NCI-H1417 treated with DMSO at 0.1 percent for 48 hours (cell line): ENCODE measurements at places on chromosomes 5 and 9.

DNA sequence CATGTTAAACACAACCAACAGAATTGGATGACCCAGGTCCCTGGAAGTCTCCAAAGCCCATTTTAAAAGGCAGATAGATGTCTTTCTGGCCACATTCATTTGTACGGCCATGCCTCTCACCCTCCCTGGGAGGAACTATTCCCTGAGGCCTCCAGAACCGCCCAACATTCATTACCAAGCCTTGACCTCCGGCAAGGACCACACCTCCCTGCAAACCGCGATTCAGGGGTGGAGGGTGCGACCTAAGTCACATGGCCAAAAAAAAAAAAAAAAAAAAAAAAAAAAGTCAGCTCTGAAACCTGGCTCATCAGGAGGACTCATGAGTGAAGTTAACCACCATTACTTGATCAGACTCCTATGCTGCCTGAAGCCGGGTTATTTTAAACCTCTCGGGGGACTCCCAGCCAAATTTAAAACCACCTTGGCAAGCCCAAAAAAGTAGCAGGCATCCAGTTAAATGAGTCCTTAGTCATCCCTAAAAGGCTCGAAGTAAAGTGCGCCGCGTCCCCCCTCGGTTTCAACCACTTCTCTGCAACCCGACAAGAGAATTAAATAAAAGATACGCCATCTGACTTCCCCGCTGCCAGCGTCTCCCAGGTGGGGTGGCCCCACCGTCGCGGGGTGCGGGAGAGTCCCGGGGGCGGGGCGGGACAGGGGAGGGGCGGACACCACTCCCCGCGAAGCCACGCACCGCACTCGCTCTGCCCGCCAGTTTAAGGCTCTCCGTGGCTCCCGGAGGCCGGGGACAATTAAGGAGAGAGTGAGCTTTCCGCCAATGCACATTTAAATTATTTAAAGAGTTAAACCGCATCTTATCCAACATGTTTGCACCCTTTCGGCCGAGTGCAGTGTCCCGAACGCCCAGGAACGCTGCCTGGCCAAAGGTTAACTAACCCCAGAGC, 2.3 kb downstream of the KLF9 start:
- DNase-seq: no peak

- no peak for DNase-seq
These were observed 2044.9 kb upstream of the CDH6 start for GRCh38 chr5:29148581-29148980.

DNA sequence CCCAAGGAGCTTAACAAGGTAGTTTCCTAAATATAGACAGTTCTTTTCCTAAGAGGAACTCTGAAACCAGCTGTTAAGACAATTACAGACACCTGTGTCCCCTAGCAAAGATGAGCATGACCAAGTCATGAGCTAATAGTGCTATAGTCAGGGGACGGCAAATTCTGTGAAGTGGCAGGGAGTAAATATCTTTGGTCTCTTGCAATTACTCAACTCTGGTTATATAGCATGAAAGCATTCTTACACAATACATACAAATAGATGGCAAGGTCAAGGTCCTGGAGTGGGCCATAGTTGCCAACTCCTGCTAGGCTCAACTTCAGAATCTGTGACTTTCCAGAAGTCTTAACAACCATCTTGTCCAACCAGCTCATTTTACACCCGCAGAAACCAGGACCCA, 103.7 kb downstream of the RFK start:
- DNase-seq: no peak

- DNase-seq: no peak
These were observed 38.6 kb upstream of the PIK3R1 start for GRCh38 chr5:68176802-68177479.

DNA sequence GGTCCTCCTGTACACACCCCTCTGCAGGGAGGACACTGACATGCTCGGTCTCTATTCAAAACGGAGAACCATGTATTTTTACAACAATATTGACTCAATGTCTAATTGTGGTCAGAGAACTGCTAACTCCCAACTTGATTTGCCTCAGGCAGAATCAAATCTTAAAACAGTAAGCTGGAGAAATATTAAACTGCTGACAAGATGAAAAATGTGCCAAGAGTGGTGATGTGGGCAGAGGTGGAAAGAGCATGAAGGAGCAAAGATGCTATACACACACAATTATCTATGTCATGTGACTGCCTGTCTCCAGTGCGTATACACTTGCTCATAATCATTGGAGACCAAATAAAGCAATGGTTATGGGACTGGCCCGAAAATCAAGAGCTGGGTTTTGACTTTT, 556.1 kb upstream of the ZNF608 start:
- no peak for DNase-seq

DNA sequence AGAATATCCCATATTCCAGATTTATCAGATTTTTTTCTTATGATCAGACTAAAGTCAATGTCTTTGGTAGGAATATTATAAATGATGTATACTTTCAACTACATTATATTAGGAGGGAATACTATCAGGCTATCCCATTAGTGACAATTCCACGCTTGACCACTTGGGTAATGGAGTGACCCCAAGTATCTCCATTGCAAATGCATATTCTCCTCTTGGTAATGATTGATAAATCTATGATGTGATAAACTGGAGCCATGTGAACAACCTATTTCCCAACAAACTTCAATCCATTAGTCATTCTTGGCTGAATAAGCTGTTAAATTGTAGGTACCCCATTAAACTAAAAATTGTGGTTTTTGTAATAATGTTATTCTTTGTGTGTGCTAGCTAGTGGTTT, 12.2 kb upstream of the MPDZ start:
- no peak for DNase-seq

DNA sequence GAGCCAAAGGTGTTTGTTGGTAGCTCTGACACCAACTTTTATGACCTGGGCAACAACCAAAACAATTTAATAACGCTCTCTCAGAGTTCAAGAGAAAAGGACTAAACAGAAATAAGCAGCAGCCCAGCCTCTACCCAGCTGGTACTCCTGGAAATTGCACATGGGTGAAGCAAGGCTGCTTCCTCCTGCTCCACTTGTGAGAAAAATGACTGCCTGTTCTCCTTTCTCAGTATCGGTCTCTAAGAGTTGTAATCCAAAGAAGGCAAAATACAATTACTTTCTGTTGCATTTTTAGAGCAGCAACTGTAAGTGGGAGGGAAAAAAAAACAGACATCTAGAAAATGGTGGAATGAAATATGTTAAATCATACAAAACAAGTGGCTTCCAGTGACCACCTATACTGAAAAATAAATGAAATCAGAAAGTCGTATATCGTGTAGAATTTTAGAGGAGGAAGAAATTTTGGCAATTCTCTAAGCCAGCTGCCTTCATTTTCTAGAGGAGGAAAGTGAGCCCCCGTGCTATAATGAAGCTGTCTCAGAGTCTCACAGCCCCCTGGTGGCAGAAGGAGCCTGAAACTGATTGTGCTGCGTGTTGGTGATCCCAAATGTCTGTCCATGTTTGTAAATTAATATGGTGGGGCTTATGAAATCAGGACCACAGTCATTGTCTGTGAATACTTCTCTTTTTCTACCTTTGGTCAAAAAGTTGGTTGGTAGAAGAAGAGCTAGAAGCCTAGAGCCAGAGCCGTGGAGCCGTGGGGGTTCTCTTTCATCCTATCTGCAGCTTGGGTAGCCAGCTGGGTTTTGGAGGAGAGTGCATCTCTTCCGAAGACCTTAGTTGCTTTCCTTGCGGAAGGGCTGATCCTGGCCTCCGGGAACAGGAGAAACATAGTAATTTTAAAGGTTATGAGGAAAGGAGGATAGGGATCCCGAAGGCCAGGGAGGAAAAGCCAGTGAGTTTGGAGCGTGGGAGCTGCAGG, 139.9 kb downstream of the PIP5K1B start:
- no peak for DNase-seq

GRCh38 chr5:65951330-65951729, 25.0 kb downstream of the ERBIN start:
- no peak for DNase-seq

DNA sequence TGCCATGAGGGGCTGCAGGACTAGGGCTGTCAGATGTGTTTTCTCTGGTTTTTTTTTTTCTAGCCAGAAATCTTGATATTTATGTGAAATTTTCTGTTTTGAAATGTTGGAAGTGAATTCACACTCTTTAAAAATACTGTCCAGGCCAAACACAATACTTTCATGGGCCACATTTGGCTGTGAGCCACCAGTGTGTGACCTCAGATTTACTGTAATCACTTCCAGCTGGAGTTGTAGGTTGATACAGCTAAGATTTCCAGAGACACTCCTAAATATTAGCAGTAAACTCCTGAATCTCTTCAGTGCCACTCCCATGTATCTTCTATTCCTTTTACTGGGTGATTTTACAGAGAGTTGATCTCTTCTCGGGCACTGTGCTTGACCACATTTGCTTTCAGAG, 92.2 kb upstream of the CKMT2 start:
- no peak for DNase-seq

DNA sequence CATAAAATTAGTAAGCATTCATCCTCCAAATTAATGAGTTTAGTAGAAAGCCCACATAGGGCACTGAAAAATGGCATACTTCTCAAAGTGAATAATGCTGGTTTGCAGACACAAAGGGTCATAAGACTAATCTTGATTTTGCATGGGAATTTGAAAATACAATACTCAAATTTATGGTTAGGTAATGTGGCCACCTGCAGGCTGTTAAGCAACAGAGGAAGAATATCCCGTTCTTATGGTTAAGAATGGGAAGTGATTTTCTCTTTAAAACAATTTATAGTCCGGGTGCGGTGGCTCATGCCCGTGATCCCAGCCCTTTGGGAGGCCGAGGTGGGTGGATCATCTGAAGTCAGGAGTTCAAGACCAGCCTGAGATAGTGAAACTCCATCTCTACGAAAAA, 9.4 kb upstream of the PLCXD3 start:
- no peak for DNase-seq

GRCh38 chr5:36310138-36310537, 8.4 kb upstream of the RANBP3L start:
- DNase-seq: no peak

DNA sequence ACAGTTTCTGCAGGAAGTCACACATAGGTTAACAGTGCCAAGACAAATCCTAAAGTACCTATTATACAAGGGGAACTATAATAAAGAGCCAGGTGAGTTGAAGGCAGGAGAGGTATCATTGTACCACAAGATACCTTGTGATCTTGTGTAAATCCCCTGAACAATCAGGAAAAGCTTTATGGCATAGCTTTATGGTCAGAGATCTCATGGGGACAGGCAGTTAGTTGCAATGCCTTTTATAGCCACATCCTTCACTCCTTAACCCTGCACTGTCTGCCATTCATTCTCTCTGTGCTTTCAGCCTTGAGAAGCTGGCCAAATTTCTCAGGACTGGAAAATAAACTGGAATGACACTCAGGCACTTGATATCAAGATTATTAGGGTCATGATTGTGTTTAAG, 97.0 kb downstream of the GHR start:
- DNase-seq: no peak
